ENCODE measurements at places on chromosomes 7 and 10.
A peak's percentile ranks its signal among the peaks of the same experiment; 100 is the strongest.

- no peak for DNase-seq
Measured at GRCh38 chr7:114930107-114930661, 8.3 kb downstream of the MDFIC start.

- DNase-seq, result no peak
Measured at GRCh38 chr10:133126431-133127290, 33.4 kb upstream of the KNDC1 start.

GRCh38 chr10:59563531-59563930, 146.1 kb downstream of the SLC16A9 start:
- DNase-seq, result no peak

DNA sequence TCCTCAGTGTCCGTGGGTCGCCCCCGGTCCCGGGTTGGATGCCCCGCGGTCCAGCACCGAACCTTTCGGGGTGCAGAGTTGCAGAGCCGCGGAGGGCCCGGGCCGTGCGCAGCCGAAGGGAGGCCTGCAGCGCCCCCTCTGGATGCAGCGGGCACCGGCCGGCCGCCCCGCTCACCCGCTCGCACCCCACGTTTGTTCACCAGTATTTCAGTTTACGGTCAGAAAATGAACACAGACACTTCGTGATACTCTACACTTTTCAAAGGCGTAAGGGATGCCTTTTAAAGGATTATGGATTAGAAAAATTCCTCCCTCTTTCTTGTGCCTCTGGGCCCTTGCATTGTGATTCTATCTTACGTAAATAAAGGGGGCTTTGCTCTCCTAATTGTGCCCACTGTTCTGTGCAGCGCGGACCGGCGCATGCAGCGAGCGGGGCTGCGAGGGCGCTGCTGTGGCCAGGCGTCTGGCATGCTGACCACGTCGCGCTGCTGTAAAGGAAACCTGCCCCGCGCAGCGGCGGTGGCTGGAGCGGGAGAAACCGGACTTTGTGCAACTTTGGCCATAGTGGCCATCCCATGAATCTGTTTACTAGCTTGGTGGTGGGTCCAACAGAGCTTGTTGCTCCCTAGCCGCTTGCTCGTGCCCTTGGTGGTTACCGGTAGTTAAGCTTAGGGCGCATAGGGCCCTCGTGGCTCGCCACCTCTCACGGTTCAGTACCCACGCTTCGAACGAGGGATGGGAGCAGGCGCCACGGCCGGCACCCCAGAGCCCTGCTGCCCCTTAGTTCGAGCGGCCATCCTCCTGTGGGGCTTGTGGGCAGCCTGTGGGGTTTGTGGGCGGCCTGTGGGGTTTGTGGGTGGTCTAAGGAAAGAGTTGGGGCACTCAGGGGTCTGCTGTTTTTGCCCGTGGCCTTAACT, 739 bp upstream of the MEST start:
- no peak for DNase-seq

GRCh38 chr7:34087892-34088891, 182.9 kb downstream of the BMPER start:
- DNase-seq, result peak; percentile 63

DNA sequence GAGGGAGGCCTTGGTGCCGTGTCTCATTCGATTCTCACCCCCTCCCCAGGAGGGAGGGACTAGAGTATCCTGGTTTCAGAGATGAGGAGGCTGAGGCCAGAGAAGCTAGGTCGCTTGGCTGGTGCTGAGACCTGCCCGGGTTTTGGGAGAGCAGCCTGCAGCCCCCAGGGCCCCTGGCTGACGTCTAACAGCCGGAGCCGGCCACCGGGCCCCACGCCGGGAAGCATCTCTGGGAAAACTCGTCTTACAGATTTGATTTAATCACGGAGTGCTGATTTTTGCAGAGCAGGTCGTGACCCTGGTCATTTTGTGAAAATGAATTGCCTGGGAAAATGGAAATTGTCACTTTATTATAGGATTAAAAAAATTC, 97.5 kb downstream of the MICALL2 start:
- DNase-seq, result no peak

DNA sequence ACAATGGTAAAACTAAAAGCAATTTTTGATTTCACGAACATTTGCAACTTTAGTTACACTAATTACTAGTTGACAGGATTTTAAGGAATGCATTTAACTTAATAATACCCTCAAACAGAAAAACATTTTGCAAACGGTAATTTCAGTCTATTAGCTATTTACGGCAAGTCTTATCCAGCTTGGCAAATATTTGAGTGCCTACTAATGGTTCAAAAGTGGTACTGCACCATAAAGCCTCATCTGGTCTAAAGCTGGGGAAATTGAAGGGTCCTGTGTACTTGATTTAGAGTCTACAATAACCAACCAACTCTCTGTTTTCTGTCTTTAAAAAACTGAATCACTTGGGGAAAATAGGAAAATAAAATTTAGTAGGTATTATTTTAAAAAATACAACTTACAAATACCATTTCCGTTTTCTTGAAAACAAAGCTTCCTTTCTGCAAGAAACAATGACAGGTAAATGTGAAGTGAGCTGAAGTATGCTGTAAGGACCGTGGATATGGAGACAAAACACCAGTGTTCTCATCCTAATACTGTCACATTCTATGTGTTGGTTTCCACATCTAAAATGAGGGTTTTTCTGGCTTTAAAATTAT, 142.3 kb downstream of the VPS50 start:
- DNase-seq, result peak; percentile 47

GRCh38 chr10:59057345-59057744, 119.1 kb upstream of the PHYHIPL start:
- no peak for DNase-seq

GRCh38 chr10:29829776-29830175, 195.0 kb upstream of the SVIL start:
- DNase-seq, result no peak

DNA sequence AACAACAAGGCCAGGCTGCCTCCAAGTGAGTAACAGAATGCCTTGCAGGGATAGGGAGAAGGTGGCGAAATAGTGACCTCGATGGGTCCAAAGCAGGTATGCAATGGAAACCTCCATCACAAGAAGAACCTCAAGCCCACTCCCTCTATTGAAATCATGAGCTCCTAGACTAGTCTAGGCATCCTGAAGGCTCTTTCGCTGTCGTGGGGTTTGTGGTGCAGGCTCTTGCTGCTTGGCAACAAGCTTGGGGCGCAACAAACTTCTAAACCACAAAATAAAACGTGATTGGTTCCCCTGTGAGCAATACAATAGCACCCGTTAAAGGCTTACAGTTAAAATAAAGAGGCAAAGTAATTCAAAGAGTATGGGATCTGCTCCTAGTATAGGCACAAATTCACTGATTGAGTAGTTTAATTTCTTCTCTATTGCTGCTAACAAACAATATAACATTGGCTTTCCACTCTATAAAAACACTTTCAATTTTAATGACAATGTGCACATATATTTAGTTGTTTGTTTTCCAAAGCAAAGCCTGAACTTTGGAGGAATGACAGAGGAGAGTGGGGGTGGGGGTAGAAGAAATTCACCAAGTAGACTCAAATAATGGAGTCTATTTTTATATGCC, 64.1 kb downstream of the C10orf67 start:
- DNase-seq, result no peak

GRCh38 chr7:50619684-50620083, 54.5 kb upstream of the DDC start:
- DNase-seq, result no peak

GRCh38 chr10:80567292-80567691, 29.6 kb downstream of the SH2D4B start:
- no peak for DNase-seq

- DNase-seq, result no peak
Measured at GRCh38 chr7:144907577-144907976, 71.7 kb upstream of the TPK1 start.

DNA sequence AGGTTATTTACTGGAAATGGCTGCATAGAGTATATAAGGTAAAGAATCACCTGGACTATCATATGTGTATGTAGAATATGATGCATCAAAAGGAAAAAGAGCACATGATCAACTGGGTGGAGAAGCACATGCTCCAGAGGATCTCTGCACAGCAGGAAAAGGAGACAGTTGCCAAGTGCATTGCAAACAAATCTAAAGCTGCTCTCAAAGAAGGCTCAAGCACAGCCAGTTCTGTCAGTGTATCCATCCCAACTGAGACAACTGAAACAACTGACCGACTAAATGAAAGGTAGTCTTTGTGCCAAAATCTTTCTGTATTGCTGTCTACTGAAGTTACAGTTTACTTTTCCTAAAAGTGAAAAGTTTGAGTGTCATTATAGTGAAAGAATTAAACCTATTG, 83.2 kb upstream of the SGCE start:
- no peak for DNase-seq

DNA sequence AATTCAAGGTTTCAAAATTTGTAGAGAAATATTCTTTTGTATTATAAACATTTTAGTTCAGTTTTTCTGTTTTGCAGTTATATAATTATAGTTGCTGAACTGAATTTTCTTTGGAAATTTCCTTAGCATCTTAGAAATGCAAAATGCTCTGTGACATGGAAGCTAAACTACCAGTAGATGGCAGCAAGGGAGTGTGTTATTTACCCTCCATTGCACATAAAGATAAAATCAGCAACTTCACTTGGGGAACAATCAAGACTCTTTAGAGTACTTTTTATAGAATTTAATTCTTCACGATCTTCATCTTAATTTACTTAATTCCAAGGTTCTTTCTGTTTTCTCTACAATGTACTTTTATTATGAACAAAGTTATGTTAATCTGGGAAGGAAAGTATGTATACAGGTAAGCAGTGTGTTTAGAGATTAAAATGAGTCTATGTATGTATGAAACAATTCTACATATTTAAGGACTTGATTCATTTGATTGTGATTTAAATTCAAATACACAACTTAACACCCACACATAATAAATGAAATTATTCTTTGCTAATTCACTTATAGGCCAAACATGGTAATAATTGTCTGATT, 404.2 kb downstream of the THSD7A start:
- DNase-seq, result peak; percentile 67

DNA sequence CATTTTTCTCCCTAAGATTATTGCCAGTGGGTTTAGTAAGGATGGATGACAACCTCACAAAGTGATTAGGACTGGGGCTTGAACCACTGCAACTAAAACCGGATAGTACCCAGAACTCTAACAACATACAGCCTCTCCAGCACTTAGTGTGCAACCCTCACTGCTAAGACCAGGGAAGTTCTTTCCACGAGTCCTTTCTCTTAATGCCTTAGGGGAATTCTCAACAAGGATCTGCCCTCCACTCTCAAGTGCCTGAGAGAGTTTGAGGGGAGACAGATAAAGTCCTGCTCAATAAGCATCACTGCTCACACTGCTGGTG, 104.6 kb downstream of the NRP1 start:
- no peak for DNase-seq

DNA sequence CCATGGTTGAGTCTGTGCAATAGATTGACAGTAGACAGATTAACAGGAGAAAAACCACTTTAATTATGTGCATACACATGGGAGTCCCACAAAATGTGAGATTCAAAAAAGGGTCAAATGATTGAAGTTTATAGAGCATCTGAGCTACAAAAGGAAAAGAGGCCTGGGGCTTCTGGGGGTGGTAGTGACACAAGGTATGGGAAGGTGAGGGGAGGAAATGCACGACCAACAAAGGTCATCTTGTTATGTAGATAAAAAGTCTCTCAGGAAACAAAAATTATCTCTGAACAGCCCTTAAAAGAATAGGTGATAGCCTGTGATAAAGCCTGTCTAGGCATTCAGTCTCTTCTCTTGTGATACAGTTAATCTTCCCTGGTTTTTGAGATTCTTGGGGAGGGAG, 141.7 kb downstream of the SEC23IP start:
- no peak for DNase-seq

DNA sequence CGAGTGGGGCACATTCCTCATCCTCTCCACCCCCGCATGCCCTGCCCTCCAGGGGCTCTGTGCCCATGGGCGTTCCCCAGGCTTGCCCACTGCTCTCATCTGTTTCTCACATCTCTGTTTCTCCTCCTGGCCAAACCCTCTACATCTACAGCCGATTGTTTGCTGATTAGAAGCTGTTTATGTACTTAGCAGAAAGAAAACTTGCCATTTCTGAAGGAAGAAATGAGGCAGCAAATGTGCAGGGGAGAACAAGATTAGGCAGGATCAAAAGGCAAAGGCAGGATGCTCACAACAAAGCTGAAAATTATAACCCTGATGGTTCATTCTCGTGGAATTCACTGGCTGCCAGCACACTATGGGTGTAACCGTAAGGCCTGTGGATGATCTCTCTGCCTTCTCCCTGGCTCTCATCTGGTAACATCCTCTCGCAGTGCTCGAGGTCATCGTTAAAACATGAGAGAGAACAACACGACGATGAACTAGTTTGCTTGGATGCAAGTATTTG, 111.6 kb upstream of the KLF14 start:
- DNase-seq, result peak; percentile 59

DNA sequence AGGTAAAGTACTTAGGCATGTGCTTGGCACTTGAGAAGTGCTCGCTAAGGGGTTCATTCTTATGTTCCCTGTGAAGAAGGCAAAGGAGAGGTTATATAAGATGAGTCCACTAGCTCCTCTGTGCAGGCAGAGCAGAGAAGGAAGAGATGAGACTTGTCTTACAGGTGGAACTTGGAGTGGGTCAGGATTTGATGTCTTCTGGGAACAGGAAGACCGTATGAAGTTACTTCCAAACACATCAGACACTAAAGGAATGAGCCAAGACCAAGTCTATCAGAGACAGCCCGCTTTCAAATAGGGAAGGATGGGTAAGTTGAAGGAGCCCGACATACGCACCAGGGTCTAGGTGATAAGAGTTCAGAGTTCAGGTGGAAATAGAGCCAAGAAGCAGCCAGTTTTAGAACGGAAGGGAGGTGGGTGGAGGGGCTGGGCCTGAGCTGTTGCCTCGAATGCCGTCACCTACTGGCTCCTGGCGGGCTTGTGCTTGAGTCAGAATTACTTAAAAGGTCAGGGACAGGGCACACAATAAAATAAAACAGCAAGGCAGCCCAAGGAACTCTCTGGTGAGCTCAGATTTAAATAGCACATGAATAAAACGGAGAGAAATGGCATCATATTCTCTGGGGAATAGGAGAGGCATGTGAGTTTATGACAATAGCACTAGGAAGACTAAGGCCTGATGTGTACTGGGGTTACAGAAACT, 56.1 kb upstream of the GRB10 start:
- DNase-seq, result peak; percentile 81

GRCh38 chr7:133796782-133797745, 330.1 kb upstream of the LRGUK start:
- no peak for DNase-seq

DNA sequence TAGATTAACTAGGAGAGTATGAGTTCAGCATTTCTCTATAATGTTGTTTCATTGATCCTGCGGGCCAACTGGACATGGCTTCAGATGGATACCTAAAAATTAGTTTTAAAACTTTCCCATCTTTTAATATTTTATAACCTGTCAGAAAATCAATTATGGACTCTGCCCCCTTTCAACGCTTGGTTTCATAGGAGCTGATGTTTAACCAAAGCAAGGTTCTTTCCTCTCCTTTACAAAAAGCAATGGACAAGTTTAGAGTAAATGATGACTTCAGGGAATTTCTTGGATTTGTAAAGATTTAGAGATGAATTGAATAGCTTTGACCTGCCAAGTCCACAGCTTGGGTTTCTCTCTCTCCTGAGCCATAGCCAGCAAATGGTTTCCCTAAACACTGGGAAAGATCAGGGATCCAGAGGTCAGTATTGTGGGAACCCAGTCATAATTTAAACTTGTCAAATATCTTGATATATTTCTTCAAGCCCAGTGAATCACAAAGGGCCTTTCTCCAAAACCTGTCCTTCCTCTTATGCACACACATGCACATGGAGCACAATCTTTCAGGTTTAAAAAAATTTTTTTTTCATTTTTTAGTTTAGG, 177.1 kb downstream of the EVX1 start:
- no peak for DNase-seq

- DNase-seq, result peak; percentile 40
Measured at GRCh38 chr7:74561898-74562613, 95.5 kb upstream of the GTF2I start.

All from MCF 10A (cell line).